ENCODE measurements at places on chromosomes 2 and 18.
A peak's percentile ranks its signal among the peaks of the same experiment; 100 is the strongest.

DNA sequence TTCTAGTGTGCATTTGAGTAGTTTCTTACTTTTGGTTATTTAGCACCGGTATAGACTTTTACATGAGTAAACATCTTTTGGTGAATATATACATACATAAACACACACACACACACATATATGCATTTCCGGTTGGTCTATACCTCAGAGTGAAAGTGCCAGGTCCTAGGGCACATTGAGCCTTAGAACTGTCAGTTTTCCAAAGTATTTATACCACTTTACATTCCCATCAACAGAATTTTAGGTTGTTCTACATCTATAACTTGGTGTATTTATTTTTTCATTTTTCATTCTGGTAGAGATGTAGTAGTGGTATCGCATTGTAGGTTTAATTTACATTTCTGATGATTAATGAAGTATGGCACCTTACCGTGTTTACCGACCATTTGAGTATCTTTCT is 22.6 kb downstream of the MMADHC start:
- no peak for DNase-seq

- DNase-seq, result no peak
Observed at GRCh38 chr18:58113337-58113736, 69.3 kb downstream of the NEDD4L start.

DNA sequence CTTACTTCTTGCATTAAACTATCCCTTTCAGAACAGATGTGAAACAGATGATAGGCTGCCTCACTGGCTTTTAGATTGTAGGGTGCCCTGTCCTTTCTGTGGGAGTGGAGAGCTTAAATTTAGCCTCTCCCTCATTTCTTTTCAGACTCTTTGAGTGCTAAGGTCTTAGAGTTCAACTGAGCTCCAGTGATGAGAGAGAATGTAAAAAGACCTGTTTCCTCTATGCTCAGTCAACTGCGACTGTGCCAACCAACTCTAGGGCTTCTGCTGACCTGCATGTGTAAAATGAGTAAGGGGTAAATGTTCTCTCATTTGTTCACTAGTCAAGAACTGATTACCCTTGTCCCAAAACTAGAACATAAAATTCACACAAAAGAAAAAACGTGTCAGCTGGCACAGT is 104.8 kb upstream of the TGFA start:
- no peak for DNase-seq

DNA sequence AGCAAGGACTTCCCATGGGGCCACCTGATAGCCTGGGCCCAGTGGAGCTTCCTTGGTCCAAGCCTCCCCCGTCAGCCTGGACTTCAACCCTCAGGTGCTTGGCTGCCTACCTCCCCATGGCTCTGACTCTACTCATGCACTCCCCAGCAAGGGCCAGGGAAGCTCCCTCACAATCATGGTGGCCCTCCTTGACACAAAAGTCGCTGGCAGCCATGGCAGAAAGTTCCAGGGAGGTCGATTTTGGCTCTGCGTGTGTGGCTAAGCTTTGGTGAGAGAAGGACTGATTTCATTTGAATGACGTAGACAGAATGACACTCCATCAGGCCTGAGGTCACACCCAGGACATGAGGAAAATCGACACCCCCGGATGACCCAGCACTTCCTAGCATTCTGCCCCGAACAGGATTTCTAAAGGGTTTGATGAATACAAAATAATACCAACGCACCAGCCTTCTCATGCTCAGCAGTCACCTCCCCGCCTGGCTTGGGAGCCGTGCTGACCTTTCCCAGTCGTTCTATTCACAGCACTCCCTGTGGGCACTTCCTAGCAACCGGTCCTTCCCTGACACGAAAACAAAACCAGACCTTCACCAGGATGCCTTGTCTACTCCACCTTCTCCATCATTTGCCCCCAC is 52.7 kb downstream of the LBH start:
- DNase-seq, result no peak

DNA sequence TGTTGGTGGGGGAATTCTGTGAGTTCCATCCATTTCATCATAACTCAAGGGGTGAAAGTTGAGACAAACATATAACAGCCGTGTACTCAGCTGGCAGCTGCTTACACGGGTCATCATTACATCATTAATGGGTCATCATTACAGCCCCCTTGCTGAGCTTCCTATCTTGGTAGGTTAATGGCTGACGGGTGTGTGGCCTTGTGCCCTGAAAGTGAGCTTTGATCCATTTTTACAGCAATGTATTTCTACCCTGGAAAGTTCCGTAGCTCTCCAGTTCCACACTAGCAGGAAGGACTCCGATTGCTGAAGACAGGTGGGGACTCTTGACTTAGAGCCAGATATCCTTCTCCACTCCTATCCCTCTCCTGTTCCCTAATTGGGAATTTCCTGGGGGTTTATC is 105.2 kb upstream of the DLX2 start:
- no peak for DNase-seq

GRCh38 chr2:28470759-28471158 is 25.1 kb upstream of the PLB1 start:
- DNase-seq, result no peak

GRCh38 chr2:209426432-209426831 is 2.6 kb downstream of the MAP2 start:
- peak; percentile 58 for DNase-seq

- no peak for DNase-seq
Observed at GRCh38 chr18:55699233-55699765, 111.3 kb upstream of the TCF4 start.

- DNase-seq, result no peak
Observed at GRCh38 chr2:205745661-205746419, 63.5 kb downstream of the NRP2 start.

- DNase-seq, result no peak
Observed at GRCh38 chr2:134674687-134675086, 44.1 kb downstream of the TMEM163 start.

DNA sequence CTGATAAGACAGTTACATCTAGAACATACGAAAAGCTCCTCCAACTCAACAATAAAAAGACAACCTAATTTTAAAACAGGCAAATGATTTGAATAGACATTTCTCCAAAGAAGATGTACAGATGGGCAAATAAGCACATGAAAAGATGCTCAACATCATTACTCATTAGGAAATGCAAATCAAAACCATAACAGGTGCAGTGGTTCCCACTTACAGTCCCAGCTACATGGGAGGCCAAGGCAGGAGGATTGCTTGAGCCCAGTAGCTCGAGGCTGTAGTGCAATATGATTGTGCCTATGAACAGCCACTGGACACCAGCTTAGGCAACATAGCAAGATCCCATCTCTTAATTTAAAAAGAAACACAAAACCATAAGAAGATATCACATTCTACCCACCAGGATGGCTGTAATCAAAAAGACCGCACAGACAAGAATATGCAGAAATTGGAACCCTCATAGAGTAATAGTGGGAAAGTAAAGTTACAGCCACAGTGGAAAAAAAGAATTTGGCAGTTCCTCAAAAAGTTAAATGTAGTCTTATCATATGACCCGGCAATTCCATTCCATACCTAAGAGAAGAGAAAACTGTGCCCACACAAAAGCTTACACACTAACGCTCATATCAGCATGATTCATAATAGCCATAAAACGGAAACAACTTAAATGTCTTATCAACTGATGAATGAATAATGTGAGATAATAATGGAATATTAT is 30.5 kb upstream of the ARMC9 start:
- no peak for DNase-seq

- DNase-seq, result no peak
Observed at GRCh38 chr2:217121565-217121964, 261.7 kb upstream of the TNP1 start.

DNA sequence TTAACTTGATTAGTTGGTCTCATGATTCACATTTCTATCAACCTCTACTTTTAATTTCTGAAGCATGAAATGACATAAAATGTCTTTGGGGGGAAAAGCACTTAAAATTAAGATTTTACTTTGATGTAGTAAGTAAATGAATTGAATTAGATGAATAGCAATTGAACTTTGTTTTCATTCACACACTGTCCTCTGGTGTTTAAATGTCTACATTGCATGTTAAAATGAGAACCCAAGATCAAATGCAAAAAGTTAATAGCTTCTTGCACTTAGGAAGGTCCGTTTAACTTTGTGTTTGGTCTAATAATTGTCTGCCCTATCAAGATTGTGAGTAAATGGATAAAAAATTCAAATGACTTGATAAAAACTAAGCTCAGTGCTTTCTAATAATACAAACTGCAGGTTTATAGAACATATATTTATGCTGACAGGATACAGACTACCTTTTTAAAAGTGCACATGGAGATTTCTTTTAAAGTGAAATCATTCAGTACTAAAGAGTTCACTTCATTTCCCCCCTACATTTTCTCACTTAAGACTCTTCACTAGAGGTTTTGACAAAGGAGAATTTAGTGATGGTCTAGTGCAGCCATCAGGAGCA is 156.2 kb upstream of the NABP1 start:
- no peak for DNase-seq

- DNase-seq, result peak; percentile 10
Observed at GRCh38 chr18:66872277-66872676, 268.4 kb upstream of the CDH19 start.

GRCh38 chr2:62404913-62405312 is 101.1 kb downstream of the TMEM17 start:
- no peak for DNase-seq

- DNase-seq, result no peak
Observed at GRCh38 chr18:77087393-77088141, 45.0 kb downstream of the MBP start.

DNA sequence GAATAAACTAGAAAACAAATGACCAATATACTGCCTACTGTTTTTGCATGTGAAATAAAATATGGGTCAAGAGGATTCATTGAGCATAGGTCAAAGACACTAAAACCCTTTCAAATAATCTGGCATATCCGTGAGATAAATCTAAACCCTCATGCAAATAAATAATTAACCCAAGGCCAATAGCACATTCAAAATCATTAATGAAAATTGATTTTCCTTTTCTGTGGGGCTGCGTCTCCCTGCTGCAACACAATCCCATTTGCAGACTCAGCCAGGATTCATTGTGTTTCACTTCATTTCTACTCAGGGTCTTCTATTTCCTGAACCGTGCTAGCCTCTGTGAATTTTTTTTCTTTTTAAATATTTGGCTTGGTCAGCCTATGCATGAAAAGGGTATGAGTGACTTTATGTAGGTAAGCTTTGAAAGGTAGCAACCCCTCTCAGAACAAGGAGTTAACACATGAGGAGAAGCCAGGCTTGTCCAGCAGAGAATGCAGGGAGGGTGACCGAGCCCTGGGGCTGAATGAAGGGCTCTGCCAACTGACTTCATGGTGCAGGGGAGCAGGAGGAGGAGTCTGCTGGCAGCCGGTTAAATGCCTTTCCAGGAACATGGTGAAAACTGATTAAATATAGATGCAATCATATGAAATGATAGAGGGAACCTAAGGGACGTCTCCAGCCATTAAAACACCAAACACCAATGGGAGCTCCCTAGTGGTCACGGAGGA is 10.3 kb upstream of the CTAGE1 start:
- no peak for DNase-seq

DNA sequence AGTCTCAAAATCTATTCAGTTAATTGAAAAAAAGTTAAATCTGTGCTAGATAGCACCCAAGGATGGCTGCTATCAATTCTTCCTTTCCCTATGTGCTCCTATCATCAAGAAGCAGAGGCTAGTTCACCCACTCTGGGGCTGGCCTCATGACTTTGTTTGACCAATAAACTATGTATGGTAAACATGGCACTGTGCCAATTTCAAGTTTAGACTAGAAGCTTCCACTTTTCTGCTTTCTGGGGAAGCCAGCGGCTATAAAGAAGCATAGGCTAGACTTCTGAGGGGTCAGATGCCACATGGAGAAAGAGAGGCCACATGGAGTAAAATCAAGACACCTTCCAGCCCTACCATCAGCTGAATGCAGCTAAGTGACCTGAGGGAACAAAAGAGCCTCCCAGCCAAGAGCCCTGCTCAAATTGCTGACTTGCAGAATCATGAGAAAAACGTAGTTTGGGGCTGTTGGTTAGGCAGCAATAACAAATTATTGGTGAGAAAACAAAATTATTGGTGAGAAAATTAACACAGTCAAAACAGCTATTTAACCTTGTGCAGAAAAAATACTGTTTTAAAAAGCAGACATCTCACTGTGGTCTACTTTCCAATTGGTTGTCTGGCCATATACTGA is 86.5 kb upstream of the SLC14A2 start:
- DNase-seq, result no peak

DNA sequence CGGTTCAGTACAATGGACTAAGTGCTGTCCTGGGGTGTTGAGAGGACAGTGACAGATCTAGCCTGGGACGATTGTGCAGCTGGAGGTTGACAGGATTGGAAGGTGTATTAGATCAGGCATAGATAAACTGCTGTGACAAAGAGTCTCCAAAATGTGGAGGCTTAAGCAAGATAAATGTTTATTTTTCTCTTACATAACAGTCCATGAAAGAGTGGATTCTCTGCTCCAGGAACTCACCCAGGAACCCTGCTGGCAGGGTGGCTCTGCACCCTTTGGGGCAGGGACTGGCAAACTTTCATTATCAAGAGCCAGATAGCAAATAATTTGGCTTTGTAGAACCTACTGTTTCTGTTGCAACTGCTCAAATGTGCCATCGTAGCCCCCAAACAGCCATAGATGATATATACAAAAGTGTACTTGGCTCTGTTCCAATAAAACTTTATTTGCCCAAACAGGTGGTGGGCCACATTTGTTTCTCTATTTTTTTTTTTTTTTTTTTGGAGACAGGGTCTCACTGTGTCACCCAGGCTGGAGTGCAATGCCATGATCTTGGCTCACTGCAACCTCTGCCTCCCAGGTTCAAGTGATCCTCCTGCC is 9.7 kb downstream of the HRH4 start:
- no peak for DNase-seq

- DNase-seq, result no peak
Observed at GRCh38 chr2:83369601-83370418, 1089.3 kb downstream of the SUCLG1 start.

DNA sequence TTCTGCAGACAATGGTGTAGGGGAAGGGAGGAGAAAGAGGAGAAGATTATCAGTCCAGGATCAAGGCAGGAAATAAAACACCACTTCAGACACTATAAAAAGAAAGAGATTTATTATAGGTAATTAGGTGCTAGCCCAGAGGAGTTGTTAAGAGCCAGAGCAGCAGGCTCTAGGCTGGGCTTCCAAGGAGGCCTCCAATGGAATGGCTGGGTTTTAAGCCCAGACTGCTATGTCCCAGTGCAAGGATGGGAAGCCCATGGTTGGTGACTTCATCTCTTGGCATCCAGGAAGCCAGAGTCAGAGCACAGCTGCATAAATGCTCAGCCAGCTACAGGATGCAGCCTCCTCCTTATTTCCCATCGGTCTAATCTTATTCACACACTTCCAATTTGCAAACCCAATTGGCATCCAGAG is 95.6 kb downstream of the LAMA3 start:
- peak; percentile 67 for DNase-seq

- no peak for DNase-seq
Observed at GRCh38 chr2:236607471-236608187, 38.0 kb downstream of the ACKR3 start.

GRCh38 chr18:54444319-54444914 is 86.7 kb downstream of the C18orf54 start:
- DNase-seq, result peak; percentile 62
